ENCODE measurements at places on chromosomes 12 and 14.

GRCh38 chr14:67409461-67409860, 2.5 kb downstream of the PLEK2 start:
- DNase-seq = no peak

GRCh38 chr12:67271976-67272375, 2.8 kb downstream of the CAND1 start:
- DNase-seq = no peak

DNA sequence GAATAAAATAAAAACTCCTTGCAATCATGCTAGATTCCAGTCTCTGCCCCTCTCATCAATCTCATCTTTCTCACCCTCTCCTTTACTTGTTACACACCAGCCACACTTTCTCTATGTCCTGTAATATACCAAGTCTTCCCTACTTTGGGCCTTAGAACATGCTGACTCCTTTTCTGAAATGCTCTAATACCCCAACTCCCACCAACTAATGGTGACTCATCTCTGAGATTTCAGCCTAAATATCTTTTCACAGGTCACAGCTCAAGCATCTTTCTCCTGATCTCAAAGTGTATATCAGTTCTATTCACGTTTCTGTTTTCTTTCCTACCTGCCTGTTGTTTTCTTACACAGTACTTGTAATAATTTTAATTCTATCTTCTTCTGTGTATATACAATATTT, 378.9 kb upstream of the PRICKLE1 start:
- DNase-seq = no peak

GRCh38 chr12:97274386-97274785, 188.2 kb upstream of the RMST start:
- DNase-seq = no peak

- no peak for DNase-seq
Observed at GRCh38 chr12:121783766-121784165, 9.7 kb downstream of the RHOF start.

DNA sequence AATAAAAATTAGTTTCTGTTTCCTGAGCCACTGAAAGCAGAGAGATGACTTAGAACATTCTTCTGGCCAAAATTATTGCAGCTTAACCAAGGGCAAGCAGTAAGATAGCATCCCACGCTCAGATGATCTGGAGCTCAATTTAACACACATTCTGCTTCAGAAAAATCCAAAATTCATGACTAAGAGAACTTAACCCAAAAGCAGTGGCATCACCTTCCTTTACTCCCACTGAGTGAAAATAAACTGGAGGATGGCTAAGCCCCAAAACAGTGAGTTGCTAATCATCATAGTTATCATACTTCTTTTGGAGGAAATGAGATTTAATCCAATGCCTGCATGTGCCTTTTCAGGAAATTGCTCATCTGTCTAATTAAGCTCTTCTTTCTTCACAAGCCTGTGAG, 195.4 kb downstream of the DUSP6 start:
- no peak for DNase-seq

GRCh38 chr12:12996209-12996608, 3.9 kb downstream of the HEBP1 start:
- no peak for DNase-seq

DNA sequence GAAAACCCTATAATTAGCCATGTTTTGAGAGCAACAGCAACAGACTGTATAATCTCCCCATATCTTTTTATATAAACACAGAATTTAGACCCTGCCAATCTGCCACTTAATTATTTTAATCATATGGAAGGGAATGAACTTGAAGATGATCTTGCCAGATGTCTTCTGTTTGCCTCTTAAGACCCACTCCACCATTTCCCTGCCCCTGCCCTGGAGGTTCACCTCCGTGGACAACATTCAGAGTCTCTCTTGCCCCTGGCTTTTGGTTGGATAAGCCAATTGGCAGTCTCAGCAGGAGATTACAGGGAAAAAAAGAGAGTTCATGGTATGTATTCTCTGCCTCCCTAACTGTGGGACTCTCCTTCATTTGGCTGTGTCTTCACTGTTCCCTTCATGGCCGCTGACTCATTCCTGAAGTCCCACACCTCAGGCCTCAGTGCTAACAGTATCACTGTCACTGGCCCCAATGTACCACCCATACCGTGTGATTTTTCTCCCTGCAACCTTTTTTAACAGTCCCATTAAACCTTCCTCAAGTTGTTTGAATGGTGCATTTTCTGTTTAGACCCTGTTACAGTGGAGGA, 184.8 kb downstream of the PIK3C2G start:
- DNase-seq = no peak

- DNase-seq = no peak
Observed at GRCh38 chr12:124588751-124589267, 21.4 kb upstream of the NCOR2 start.

- no peak for DNase-seq
Observed at GRCh38 chr14:54194501-54194900, 202.3 kb upstream of the CDKN3 start.

GRCh38 chr14:50063876-50064420, 52.4 kb downstream of the VCPKMT start:
- no peak for DNase-seq

DNA sequence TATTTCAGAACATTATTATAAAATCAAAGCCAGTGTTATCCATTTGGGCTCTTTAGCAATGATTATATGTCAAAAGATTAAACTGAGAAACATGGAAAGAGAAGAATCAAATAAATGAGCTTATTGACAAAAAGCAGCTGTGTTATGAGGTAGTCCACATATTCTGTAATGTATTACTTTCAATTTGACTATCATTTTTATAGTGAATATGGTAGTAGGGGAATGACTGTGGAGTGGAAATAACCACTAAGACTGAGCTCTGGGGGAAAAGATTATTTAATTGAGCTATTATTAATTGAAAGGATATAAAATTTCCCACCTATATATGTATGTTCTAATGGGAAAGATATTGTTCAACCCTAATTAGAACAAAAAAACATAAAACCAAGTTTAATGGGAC, 381.3 kb downstream of the TMTC2 start:
- no peak for DNase-seq

DNA sequence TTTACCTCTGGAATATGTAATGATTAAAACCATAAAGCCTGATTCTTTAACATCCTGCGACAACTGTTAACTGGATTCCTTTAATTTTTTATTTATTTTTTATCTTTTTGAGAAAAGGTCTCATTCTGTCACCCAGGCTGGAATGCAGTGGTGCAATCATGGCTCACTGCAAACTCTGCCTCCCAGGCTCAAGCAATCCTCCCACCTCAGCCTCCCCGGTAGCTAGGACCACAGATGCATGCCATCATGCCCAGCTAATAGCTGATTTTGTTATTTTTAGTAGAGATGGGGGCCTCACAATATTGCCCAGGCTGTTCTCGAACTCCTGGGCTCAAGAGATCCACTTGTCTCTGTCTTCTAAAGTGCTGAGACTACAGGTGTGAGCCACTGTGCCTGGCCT, 3.7 kb downstream of the MYBPC1 start:
- DNase-seq = no peak

GRCh38 chr12:124713041-124713435, 145.6 kb upstream of the NCOR2 start:
- no peak for DNase-seq

DNA sequence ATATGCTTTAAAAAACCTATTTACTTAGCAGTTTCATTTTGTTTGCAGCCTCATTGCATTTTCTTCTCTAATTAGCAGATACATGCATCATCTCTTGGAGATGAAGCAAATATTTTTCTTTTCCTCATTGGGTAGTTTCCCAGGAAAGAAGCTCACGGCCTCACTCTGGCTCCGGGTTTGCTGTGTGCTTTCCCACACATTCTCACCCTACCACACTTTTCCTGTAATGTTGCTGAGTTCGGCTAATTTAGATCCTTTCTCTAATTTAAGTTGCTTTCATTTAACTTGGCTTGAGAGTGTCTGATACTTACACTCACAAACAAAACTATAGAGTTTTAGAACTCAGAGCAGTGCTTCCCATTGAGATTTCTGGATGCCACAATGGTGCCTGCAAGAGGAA, 928.2 kb downstream of the NRXN3 start:
- no peak for DNase-seq

GRCh38 chr14:91636604-91637003, 95.3 kb downstream of the CATSPERB start:
- DNase-seq = no peak

DNA sequence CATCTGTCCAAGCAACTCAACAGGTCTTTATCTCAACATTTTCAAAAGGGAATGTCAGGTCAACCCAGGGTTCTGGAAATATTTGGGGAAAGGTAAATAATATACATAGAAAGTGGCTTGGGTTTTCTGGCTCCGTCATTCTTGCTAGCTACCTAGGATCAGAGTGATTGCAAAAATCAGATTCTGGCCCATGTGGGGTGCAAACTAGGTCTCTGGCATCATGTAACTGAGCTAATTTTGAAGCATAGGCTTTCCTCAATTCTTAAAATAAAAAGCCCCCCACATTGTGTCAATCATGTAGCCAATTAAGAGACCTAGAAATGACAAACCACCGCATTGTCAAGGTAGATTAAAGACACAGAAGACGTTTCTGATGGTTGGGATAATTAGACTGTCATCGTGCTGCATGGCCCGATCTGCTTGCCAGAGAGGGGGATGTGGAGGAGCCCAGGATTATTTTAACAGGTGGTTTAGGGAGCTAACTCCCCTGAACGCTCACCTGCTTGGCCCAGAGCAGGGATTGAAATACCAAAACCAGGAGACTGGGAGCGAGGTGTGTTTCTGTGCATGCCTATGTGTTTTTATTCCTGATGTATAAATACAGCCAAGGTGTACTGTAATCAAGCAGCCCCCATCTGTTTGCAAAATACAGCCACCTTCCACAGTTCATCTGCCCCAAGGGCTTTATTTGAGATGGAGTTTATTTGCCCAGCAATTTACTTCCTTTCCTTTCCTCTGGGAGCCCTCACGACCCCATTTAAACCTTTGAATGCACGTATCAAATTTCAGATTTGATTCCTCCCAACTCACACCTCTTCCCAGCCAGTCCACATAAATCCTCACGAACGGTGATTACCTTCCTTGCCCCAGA, 189.5 kb downstream of the TTC8 start:
- no peak for DNase-seq

DNA sequence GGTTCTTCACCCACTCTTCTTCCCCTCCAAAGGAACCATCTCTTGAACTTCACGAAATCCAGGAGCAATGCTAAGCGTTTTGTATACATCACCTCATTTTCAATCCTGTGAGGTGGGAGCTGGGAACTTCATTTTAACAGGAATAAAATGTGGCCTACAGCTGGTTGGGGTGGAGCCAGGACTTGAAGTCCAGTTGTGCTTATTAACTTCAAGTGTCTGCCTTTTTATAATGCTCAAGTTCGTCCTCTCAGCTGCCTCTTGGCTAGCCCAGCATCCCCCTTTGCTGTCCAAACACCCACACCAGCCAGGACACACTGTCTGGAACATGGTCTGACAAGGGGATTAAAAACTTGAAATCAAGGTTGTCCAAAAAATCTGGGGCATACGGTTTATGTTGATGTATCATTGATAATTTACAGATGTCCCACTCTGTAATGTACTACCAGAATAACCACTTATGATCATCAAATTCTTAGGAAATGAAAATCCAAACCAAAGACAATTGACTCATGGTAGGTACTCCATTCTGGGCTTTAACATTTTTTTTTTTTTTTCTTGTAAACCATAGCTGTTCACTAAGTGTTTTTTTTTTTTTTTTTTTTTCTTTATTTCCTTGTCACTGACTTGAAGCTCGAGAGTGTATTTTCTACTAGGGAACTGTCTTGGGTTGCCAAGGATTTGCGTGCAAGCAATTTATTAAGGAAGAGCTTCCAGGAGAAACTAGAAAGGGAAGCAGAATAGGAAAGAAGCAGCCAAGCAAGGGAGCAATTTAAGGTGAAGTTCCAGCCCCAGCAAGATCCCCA, 252.3 kb downstream of the EFCAB11 start:
- no peak for DNase-seq

DNA sequence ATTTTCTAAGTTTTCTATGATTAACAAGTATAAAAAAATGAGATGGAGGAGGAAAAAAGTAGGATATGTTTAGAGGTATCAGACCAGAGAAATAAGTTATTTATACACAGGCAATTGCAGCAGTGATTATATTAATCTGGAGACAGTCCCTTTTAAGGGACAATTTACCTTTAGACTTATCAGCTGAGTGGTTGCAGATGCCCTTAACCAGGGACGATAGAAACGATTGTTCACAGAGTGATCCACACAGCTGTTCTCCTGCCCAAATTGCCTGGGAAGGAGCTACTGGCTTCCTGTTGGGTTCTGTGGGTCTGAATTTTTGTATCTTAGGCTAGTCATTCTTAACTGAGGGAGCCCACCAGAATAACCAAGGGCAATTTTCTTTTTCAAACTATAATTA, 66.4 kb downstream of the GCH1 start:
- no peak for DNase-seq

DNA sequence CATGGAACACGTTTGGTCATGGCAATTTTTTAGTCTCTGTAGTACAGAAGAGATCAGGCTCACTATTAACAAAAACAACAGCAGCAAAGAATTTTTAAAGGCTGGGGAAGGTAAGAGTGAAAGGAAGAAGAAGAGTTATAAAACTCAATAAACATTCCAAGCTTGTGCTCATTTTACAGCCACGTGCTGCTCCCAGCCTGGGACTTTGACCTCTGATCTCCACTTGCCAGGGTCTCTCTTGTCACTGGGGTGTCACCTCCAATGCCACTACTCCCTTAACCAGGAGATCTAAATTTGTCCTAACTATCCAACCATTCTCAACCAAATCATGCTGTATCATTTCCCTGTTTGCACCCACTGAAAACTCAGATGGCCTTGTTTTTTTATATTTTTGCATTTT, 605.1 kb downstream of the VRK1 start:
- DNase-seq = no peak

DNA sequence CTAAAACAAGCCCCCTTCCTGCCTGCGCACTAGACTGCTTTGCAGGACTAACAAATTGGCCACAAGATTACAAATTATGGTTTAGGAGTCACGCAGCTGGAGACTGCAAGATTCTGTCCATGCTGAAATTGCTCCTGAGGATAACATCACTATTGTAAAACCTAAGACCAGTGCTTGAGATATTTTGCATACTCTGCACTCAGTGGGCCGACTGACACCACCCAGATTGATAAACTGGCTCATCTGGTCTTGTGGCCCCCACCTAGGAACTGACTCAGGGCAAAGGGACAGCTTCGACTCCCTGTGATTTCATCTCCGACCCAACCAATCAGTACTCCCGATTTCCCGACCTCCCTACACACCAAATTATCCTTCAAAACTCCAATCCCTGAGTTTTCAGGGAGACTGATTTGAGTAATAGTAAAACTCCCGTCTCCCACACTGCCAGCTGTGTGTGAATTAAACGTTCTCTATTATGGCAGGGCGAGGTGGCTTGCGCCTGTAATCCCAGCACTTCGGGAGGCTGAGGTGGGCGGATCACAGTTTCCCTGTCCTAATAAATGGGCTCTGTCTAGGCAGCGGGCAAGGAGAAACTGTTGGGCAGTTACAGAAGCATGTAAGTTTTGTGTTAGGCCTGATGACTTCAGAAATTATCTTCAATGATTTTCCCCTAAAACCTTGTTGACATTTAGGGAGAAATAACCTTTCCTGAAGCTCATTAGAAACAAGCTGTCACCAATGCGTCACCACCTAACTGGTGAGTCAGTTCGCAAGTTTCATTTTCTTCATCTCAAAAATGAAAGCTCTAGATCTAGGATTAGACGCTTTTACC, 5.3 kb upstream of the UBC start:
- no peak for DNase-seq

Data from SHP77 treated with DMSO at 0.1 percent for 48 hours (cell line).